ENCODE measurements at places on chromosomes 6 and 20. TPM values are rescaled to one million over a fixed set of nuclear protein-coding genes. Genes with fewer than 3 reads are reported as not detected.

The LZTS3 gene
- total RNA-seq = 10.1 TPM

The MLIP gene
- total RNA-seq = 0.33 TPM

- no peaks in the 10 kb centered on the region for H3K4me1 ChIP-seq
- H3K4me3 ChIP-seq = no peak overlapping the region
- DNase-seq = no peak
- peaks cover 30% of the 10 kb centered on the region for H3K36me3 ChIP-seq
These were observed 49.6 kb upstream of the PLCG1 start for GRCh38 chr20:41087777-41088176.

- H3K27me3 ChIP-seq = no peaks in the 10 kb centered on the region
- H3K4me1 ChIP-seq = no peaks in the 10 kb centered on the region
- DNase-seq = no peak
- no peak overlapping the region for H3K4me3 ChIP-seq
- H3K36me3 ChIP-seq = peaks cover 21% of the 10 kb centered on the region
- H3K27ac ChIP-seq = no peak overlapping the region
These were observed 126.1 kb downstream of the ARHGAP18 start for GRCh38 chr6:129583866-129584265.

DNA sequence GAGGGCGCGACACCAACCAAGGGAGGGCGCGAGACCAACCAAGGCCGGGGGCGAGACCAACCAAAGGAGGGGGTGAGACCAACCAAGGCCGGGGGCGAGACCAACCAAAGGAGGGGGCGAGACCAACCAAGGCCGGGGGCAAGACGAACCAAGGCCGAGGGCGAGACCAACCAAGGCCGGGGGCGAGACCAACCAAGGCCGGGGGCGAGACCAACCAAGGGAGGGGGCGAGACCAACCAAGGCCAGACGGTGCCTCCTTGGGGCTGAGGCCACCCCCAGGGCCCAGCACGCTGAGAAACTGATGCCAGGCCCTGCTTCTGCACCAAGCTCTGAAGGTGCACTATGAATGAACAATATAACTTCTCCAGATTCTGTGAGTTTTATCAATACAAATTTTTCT is 87.2 kb downstream of the TAF4 start:
- H3K27me3 ChIP-seq = no peaks in the 10 kb centered on the region
- no peak overlapping the region for H3K4me3 ChIP-seq
- DNase-seq = no peak
- no peak overlapping the region for H3K27ac ChIP-seq

DNA sequence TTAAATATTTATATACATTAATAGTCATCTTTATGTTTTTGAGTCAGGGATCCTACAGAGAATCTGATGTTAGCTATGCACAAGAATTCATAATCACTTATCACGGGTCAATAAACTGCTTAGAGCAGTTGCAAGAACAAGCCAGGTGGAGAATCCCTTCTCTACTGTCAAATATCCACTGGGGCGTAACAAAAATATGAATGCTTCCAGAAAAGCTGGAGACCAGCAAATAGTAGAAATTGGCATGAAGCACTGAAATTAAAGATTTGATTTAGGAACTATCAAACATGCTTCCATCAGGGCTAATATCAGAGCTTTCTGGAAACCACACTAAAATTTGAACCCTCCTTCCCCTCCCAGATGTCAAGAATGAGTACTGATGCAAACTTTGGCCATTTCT is 37.3 kb downstream of the ADGRG6 start:
- peaks cover 12% of the 10 kb centered on the region for H3K36me3 ChIP-seq
- DNase-seq = no peak
- H3K27me3 ChIP-seq = no peaks in the 10 kb centered on the region
- H3K4me1 ChIP-seq = peaks cover 45% of the 10 kb centered on the region

DNA sequence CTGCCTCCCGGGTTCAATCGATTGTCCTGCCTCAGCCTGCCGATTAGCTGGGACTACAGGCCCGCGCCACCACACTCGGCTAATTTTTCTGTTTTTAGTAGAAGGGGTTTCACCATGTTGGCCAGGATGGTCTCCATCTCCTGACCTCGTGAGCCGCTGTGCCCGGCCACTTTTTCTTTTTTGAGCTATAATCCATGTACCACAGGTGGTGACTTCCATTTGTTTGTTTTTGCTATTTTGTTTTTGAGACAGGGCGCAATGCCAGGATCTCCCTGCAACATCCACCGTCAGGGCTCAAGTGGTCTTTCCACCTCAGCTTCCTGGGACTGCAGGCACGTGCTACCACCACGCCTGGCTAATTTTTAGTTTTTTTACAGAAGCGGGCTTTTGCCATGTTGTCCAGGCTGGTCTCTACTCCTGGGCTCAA is 8.5 kb downstream of the HSPA1B start:
- H3K27ac ChIP-seq = peak overlapping the region; percentile 93
- peaks cover 52% of the 10 kb centered on the region for H3K4me1 ChIP-seq
- no peaks in the 10 kb centered on the region for H3K27me3 ChIP-seq

GRCh38 chr6:129498950-129499842 is 210.8 kb downstream of the ARHGAP18 start:
- H3K4me3 ChIP-seq = no peak overlapping the region
- no peaks in the 10 kb centered on the region for H3K36me3 ChIP-seq
- peak; percentile 58 for DNase-seq
- no peaks in the 10 kb centered on the region for H3K27me3 ChIP-seq

DNA sequence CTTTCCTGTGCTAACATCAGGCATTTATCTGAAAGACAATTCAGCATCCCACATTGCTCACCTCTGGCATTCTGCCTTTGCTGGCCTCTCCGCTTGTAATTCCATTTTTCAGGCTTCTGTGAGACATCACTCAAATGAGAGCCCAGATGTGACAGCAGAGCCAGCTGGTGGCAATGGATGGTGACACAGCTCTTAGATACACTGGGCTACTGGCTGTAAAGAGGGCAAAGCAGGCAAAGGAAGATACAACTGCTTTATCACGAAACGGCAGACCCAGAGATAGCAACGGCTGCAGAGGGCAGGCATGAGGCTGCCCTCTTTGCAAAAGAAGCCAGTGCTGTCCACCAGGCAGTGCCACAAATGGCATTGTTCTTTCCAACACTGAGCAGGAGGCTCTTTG is 329.8 kb downstream of the KIF16B start:
- peak; percentile 22 for DNase-seq
- H3K4me3 ChIP-seq = no peak overlapping the region
- H3K27ac ChIP-seq = no peak overlapping the region
- H3K36me3 ChIP-seq = no peaks in the 10 kb centered on the region

DNA sequence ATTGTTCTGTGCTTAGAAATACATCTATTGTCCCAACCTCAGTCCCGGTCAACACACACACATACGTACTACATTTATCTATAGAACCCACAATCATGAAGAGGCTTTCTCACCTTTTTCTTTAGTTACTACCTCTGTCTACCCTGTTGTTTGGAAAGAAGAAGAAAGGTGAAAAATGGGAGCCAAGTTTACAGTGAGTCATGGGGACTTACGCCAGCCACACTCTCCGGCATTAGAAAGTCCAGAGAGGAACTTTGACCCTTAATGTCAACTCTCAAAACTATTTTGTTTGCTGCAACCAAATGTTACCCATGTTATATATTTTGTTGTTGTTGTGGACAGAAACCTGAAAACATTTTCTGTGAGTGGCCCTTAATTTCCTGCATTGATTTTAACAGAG is 259.1 kb downstream of the ZFAND3 start:
- H3K27ac ChIP-seq = peak overlapping the region; percentile 22
- peak; percentile 56 for DNase-seq
- H3K36me3 ChIP-seq = peaks cover 3% of the 10 kb centered on the region

DNA sequence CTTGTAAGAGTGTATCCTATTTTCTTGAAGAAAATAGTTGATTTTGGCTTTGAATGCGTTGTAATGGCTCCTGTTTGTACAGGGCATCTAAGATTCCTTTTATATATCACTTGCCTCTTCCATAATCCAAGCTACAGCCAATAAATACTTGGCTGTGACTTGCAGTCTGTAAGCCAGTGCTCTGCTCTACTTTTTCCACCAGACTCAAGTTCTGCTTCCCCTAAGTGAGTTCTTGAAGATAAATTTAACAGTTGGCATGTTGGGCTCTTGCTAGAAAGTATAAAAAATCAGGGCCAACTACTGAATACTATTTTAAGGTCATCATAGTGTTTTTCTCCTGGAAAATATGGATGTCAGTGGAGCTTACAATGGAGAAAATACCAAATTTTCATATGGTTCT is 36.5 kb upstream of the SCGN start:
- no peaks in the 10 kb centered on the region for H3K27me3 ChIP-seq
- no peaks in the 10 kb centered on the region for H3K4me1 ChIP-seq
- no peaks in the 10 kb centered on the region for H3K36me3 ChIP-seq
- DNase-seq = no peak
- no peak overlapping the region for H3K4me3 ChIP-seq

DNA sequence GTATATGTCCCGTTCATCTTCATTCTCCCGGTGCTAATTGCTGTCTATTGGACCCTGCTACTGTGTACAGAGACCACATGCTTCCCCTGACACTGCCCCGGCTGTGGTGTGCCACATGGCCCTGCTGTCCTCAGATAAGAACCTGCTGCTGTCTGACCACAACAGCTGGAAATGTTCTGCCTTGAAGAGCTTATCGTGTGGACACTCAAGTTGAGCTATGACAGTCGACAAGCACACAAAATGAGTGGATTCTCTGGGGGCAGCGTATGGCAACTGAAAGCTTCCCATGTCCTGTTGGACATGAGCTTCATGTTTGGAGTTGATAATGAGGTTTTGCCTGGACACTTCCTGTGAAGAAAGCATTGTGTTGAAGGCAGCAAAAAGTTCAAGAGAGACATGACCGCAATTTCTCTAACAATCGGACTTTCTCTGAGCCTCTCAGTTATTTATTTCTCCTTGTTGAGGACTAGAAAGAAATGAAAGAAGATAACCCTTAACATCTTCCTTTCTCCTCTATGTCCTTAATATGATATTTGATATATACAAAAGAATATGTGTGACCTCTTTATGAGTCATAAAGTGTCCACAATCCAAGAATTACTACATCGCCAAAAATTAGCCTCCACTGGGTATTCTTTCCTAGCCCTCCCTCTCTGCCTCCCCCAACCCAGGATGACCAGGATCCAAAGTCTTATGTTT is 187.1 kb upstream of the TCF21 start:
- H3K36me3 ChIP-seq = no peaks in the 10 kb centered on the region
- DNase-seq = no peak

Data from HepG2 (cell line).